ENCODE measurements at places on chromosomes 13 and 19.

DNA sequence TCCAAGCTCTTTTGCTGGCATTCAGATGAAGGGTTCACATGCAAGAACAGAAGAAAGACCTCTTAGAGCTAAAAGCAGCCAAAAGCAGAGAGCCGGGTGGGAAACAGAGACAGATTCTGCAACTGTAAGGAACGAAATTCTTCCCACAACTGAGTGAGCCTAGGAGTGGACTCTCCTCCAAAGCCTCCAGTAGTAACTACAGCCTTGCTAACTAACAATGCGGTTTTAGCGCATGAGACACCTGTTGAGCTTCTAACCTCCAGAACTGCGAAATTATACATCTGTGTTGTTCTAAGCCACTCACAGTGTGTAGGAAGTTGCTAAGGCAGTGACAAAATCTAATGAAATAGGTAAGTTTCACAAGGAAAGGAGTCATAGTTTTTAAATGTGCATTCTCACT is 98.1 kb upstream of the SLITRK1 start:
- DNase-seq: no peak
- no peak overlapping the region for H3K4me3 ChIP-seq
- H3K36me3 ChIP-seq: no peaks in the 10 kb centered on the region
- H3K27me3 ChIP-seq: peaks cover 1% of the 10 kb centered on the region

DNA sequence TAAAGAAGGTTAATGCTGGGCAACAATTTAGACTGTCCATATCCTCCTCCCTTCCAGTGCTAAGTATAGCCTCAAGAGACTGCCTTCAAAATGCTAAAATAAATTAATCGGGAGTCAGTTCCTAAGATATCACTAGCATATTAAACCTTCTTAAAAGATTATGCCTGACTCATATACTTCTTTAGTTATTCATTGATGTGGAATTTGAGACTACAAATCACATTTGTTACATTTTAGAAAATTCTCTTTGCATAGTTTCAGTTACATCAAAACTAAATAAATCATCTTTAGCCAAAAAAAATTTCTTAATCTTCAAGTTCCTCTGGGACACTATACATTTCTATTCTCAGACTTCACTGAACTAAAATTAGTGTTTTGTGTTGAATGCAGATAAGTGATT is 769.1 kb downstream of the PCDH9 start:
- H3K4me3 ChIP-seq: no peak overlapping the region
- no peak overlapping the region for H3K27ac ChIP-seq
- no peaks in the 10 kb centered on the region for H3K4me1 ChIP-seq
- no peak for DNase-seq
- H3K27me3 ChIP-seq: no peaks in the 10 kb centered on the region

DNA sequence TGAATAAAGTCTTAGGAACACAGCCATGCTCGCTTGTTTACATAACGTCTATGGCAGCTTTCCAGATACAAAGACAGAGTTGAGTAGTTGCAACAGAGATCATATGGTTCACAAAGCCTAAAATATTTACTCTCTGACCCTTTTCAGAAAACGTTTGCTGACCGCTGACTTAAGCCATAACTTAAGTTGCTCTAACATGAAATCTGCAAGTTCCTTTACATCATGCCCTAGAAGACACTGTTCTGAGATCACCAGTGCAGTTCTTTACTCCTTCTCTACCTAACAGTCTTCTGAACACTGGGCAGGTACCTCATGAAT is 166.4 kb downstream of the DCLK1 start:
- H3K36me3 ChIP-seq: peaks cover 2% of the 10 kb centered on the region
- no peak overlapping the region for H3K27ac ChIP-seq
- H3K4me1 ChIP-seq: no peaks in the 10 kb centered on the region
- DNase-seq: no peak
- no peaks in the 10 kb centered on the region for H3K27me3 ChIP-seq
- no peak overlapping the region for H3K4me3 ChIP-seq

- no peak overlapping the region for H3K27ac ChIP-seq
- H3K4me1 ChIP-seq: peaks cover 18% of the 10 kb centered on the region
- H3K27me3 ChIP-seq: no peaks in the 10 kb centered on the region
- H3K4me3 ChIP-seq: no peak overlapping the region
- H3K36me3 ChIP-seq: peaks cover 55% of the 10 kb centered on the region
- DNase-seq: no peak
Observed at GRCh38 chr19:6820237-6820636, 47.7 kb downstream of the VAV1 start.

- no peaks in the 10 kb centered on the region for H3K27me3 ChIP-seq
- H3K36me3 ChIP-seq: no peaks in the 10 kb centered on the region
- no peak overlapping the region for H3K4me3 ChIP-seq
- no peak overlapping the region for H3K27ac ChIP-seq
- DNase-seq: no peak
Observed at GRCh38 chr13:50340551-50341287, 325.5 kb downstream of the KCNRG start.

DNA sequence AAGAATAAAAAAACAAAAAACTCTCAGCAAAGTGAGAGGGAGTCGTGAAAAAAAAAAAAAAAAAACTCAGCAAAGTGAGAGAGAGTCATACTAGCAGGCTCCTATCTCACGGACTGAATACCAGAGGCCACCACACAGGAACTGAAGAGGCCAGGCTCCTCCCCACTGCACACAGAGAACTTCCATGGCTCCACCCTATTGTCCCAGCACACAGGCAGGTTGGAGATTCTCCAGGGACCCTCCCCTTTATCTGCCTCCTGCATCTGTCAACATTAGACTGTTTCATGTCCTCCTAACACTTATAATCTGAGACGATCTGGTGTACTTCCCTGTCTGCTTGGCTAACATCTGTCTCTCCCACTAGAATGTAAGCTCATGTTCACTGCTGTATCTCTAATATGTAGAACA is 37.0 kb upstream of the FARP1 start:
- H3K36me3 ChIP-seq: no peaks in the 10 kb centered on the region
- no peaks in the 10 kb centered on the region for H3K27me3 ChIP-seq
- no peak overlapping the region for H3K27ac ChIP-seq

- H3K36me3 ChIP-seq: no peaks in the 10 kb centered on the region
- no peak overlapping the region for H3K4me3 ChIP-seq
- DNase-seq: no peak
- peaks cover 1% of the 10 kb centered on the region for H3K27me3 ChIP-seq
- H3K27ac ChIP-seq: no peak overlapping the region
Observed at GRCh38 chr13:110150384-110151101, 156.4 kb downstream of the COL4A1 start.

DNA sequence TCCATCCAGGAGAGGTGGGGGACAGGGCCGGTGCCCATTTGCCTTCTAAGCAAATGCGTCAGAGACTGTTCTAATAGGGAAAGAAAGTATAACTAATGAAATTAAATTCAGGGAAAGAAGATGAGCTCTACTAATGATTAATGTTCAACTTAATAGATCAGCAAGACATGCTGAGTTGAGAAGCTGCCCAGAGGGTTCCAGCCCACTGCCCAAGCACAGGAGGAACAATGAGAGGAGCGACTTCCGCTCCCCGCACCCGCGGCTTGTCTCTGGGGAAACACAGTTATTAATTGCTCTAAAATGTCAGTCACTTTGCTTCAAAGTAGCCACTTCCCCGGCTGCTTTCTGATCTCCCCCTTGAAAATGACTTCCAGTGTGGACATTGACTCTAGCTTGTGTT is 331.3 kb downstream of the UQCRFS1 start:
- no peak for DNase-seq
- H3K4me1 ChIP-seq: no peaks in the 10 kb centered on the region
- peaks cover 13% of the 10 kb centered on the region for H3K27me3 ChIP-seq
- H3K27ac ChIP-seq: no peak overlapping the region
- H3K36me3 ChIP-seq: no peaks in the 10 kb centered on the region

- H3K27me3 ChIP-seq: peaks cover 7% of the 10 kb centered on the region
- no peak overlapping the region for H3K4me3 ChIP-seq
- no peak for DNase-seq
- no peaks in the 10 kb centered on the region for H3K36me3 ChIP-seq
- no peak overlapping the region for H3K27ac ChIP-seq
- H3K4me1 ChIP-seq: no peaks in the 10 kb centered on the region
Observed at GRCh38 chr13:76472916-76473315, 413.3 kb downstream of the KCTD12 start.

DNA sequence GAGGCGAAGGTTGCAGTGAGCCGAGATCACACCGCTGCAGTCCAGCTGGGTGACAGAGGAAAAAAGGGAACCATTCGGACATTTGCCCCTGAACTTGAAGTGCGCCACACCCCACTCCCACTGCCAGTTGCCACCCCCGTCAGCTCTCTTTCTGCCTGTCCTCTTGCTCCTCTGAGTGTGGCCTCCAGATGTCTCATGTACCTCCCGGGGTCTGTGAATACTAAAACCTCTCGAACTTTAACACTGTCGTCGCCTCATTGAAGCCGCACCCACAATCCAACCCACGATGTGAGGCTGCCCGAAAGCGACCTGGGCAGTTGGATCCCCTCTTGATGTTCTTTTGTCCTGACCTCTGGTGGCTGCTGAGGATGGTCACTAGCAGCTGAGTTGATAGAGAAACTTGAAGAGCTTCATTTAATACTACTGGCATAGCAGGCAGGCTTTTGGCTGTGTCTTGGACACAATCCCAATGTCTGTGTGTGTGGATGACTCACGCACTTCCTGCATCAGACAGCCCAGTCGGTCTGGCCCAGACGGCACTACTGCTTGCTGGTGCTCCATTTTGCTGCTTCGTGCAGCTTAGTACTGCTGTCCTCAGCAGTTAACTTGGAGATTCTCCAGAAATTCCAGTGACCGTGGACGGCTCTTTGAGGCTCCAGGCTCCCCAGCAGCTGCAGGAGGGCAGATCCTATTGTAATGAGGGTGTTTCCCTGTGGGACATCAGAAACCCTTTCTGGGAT is 4.2 kb downstream of the FPR3 start:
- no peaks in the 10 kb centered on the region for H3K36me3 ChIP-seq
- no peak overlapping the region for H3K4me3 ChIP-seq
- no peaks in the 10 kb centered on the region for H3K4me1 ChIP-seq
- peaks cover 10% of the 10 kb centered on the region for H3K27me3 ChIP-seq

DNA sequence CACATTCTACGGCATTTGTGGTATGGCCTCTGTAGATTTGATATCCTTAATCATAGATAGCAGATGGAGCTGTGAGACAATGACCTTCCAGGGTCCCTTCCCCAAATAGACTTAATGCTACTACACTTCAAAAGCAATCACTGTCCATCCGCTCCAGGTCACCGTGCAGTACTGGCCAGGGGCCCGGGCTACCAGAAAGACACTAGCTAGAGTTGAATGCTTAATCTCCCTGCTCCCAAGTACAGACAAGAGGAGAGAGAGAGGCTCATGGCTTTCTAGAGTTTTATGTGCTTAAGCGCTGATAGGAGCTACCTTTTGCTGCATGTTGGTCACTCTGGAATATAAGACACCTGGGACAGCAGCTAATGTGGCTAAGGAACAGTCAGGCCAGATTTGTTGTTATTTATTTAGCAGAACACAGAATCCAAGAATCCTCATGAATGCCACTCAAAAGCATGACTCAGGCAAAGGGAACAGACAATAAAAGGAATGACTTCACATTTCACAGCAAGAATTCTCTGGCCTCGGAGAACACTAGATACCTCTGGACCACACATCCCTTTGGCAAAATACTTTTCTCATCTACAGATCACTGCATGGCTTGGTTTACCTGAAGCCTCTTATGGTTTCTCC is 165.0 kb downstream of the LACC1 start:
- H3K27me3 ChIP-seq: peaks cover 13% of the 10 kb centered on the region
- no peaks in the 10 kb centered on the region for H3K4me1 ChIP-seq
- no peak overlapping the region for H3K4me3 ChIP-seq
- no peak overlapping the region for H3K27ac ChIP-seq
- H3K36me3 ChIP-seq: no peaks in the 10 kb centered on the region

- H3K36me3 ChIP-seq: no peaks in the 10 kb centered on the region
- no peak overlapping the region for H3K4me3 ChIP-seq
- peaks cover 17% of the 10 kb centered on the region for H3K27me3 ChIP-seq
Observed at GRCh38 chr13:111897846-111898215, 169.1 kb upstream of the SOX1 start.

DNA sequence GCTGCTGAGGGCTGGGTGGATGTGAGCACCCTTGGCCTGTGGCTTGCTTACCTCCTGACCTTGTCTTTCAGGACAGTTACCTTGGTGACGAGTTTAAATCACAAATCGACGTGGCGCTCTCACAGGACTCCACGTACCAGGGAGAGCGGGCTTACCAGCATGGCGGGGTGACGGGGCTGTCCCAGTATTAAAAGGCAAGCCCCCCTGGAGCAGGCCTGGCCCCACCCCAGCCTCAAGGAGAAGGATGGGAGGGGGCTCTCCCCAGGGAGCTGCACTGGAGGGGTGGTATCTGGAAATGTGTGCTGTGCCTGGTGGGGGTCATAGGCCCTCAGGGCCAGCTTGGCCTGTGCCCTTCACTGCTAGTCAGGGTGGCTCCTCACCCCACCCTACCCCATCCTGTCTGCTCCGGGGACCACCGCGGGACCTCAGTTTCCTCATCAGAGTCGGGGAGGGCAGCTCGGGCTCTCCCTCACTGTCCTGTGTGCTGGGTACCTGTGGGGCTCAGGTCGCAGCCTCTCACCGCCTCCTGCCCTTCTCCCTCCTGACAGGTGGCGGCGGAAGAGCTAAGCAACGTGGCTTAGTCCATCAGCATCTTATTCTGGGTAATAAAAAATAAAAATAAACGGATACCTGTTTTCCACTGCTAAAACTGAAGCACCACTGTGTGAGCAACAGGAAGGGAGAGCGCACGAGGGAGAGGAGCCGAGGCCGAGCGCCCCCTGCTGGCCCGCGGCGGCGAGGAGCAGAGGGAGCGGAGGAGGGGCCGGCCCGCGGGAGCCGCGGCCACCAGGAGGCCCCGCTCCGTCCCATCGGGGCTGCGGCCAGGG is 29.8 kb downstream of the CERS1 start:
- peaks cover 3% of the 10 kb centered on the region for H3K4me1 ChIP-seq
- no peak overlapping the region for H3K4me3 ChIP-seq
- H3K27me3 ChIP-seq: no peaks in the 10 kb centered on the region

GRCh38 chr13:27126859-27127258 is 44.8 kb downstream of the USP12 start:
- H3K27me3 ChIP-seq: no peaks in the 10 kb centered on the region
- H3K4me1 ChIP-seq: peaks cover 82% of the 10 kb centered on the region
- no peak for DNase-seq
- peak overlapping the region; percentile 71 for H3K27ac ChIP-seq
- peak overlapping the region; percentile 4 for H3K4me3 ChIP-seq

- H3K4me1 ChIP-seq: peaks cover 13% of the 10 kb centered on the region
- peaks cover 89% of the 10 kb centered on the region for H3K36me3 ChIP-seq
- no peaks in the 10 kb centered on the region for H3K27me3 ChIP-seq
- no peak for DNase-seq
- H3K4me3 ChIP-seq: no peak overlapping the region
- H3K27ac ChIP-seq: no peak overlapping the region
Observed at GRCh38 chr19:57441979-57442752, 7.0 kb downstream of the ZNF749 start.

- H3K27me3 ChIP-seq: no peaks in the 10 kb centered on the region
- H3K27ac ChIP-seq: no peak overlapping the region
- H3K36me3 ChIP-seq: no peaks in the 10 kb centered on the region
Observed at GRCh38 chr13:74278901-74279300, 144.7 kb upstream of the KLF12 start.

DNA sequence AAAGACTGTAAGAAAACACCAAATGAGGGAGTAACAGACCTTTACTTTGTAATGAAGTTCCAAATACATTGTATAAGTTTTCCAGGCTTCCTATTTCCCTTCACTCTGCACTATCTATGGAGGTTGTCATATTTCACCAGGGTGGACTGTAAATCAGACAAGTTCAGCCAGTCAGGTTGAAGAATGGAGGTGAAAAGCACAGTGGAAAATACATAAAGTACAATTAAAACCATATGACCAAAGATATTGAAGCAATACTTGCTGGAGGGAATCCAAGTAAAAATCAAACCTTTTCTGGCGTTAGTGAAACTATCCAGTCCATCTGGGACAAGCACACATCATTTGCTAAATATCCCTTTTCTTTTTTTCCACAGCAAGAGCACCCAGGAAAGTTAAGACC is 3.2 kb downstream of the LHFPL6 start:
- H3K4me1 ChIP-seq: peaks cover 9% of the 10 kb centered on the region
- no peak overlapping the region for H3K27ac ChIP-seq
- no peak for DNase-seq
- peaks cover 47% of the 10 kb centered on the region for H3K27me3 ChIP-seq
- H3K4me3 ChIP-seq: no peak overlapping the region

Measured in activated CD8-positive, alpha-beta T cell treated with anti-CD3 and anti-CD28 coated beads for 36 hours (primary cell).